ENCODE measurements at places on chromosomes 5 and 9. TPM values are rescaled to one million over a fixed set of nuclear protein-coding genes. Genes with fewer than 3 reads are reported as not detected.

DNA sequence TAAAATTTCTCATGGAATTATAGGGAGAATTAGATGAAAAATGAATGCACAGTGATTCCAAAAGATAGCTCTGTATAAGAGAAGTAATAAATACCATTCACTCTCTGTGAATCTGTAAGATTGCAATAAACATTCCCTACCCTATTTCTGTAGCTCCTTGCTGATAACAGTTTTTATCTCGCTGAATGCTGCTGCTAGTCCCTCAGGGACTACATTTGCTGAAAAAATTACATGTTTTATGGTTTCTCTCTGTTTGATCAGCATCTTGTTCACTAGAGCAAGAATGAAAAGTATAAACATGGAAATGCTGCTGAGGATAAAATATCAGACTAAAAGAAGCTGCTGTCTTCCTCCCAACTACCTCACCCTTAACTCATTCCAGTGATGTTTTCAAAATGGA lies 44.3 kb upstream of the TYRP1 start:
- H3K27me3 ChIP-seq, result no peaks in the 10 kb centered on the region
- H3K4me1 ChIP-seq, result no peaks in the 10 kb centered on the region
- H3K4me3 ChIP-seq, result no peak overlapping the region
- no peak for DNase-seq

DNA sequence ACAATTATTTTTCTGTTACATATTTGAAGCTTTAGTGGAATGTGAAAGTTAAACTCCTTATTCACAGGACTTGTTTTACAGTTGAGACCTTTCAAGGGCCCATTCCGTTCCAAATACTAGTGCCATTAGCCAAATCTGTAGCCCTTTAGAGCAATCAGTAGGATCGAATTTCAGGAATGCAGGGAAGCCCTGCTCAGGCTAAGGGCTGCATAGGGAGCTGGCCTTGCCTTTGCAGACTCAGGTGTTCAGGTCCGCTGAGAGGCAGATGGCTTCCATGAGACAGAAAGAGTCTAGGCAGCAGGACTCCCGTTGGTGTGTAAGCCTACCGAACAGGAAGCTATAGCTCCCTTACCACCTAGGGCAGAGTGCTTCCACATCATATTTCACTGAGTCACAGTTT lies 150.1 kb upstream of the SLC27A6 start:
- no peak for DNase-seq
- no peaks in the 10 kb centered on the region for H3K4me1 ChIP-seq
- no peak overlapping the region for H3K27ac ChIP-seq
- no peak overlapping the region for H3K4me3 ChIP-seq
- H3K36me3 ChIP-seq, result no peaks in the 10 kb centered on the region
- no peaks in the 10 kb centered on the region for H3K27me3 ChIP-seq

DNA sequence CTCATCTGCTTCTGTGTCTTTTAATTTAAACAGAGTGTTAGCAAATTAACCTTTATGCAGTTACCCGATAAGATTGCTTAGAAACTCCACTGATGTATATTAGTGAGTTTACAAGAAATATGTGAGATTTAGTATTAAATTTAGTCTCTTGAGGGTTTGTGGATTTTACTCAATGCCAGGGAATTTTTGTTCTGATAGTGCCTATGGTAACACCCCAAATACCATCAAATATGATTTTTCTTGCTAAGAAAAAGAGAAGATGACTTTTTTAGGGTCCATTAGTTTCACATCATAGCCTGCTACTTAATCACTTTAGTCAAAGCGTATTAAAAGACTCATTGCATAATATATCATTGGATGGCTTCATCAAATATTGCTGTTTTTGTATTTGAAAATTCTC lies 224.9 kb downstream of the PCSK5 start:
- no peak for DNase-seq
- H3K27me3 ChIP-seq, result no peaks in the 10 kb centered on the region

IFNA13 gene
- total RNA-seq, result not detected

AMBP gene
- total RNA-seq, result not detected

DNA sequence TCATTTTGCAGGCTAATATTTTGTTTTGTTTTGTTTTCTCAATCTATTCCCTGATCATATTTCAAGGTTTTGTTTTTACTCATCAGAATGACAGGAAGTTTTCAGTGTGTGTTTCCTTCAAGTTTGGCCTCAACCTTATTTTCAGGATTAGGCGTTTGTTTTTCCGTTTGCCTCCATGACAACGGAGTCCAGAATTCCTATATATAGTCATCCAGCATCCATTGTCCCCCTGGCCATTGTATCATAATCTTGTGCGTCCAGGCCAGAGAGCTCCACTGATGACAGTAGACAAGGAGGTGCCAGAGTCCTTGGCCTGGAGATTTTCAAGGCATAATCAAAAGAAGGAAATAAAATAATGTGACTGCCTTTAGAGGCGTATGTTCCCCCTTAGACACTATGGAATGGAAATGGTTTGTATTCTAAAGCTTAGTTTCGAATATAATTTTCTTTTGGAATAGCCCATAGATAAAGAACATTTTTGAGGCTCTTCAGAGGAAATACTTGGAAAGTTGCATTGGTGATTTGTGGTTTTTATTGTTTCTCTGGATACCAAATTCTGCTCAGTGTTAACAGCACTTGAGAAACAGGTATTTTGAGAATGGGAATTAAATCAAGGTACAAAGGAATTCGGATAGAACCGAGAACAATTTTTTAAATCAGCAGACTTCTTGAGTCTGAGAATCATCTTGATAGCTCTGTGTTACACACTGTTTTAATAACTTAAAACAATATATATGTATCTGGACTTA lies 99.8 kb downstream of the ZNF462 start:
- no peak overlapping the region for H3K27ac ChIP-seq
- no peaks in the 10 kb centered on the region for H3K36me3 ChIP-seq
- no peak for DNase-seq
- no peaks in the 10 kb centered on the region for H3K4me1 ChIP-seq
- no peak overlapping the region for H3K4me3 ChIP-seq

FCN2 gene
- total RNA-seq, result not detected

GRCh38 chr5:152271420-152271819 lies 133.7 kb downstream of the NMUR2 start:
- H3K27me3 ChIP-seq, result no peaks in the 10 kb centered on the region
- no peak overlapping the region for H3K27ac ChIP-seq
- no peaks in the 10 kb centered on the region for H3K36me3 ChIP-seq
- H3K4me1 ChIP-seq, result no peaks in the 10 kb centered on the region

DNA sequence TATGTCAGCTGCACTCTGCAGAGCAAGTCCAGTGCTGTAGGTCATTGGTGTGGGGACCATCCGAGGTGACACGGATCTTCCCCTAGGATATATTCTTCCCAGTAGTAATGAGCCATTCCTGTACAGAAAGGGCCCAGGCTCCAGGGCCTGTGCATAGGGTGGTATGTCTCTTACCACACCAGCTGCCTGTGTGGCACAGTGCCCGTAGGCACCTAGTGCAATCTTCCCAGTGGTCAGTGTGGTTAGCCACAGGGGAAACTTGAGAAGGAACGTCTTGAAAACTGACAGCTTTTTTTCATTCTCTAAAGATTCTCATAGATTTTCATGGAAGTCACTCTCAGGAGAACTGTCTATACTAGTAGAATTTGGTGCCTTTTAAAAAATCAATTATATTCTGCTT lies 39.8 kb downstream of the CYSTM1 start:
- no peaks in the 10 kb centered on the region for H3K27me3 ChIP-seq
- no peaks in the 10 kb centered on the region for H3K36me3 ChIP-seq
- DNase-seq, result no peak
- no peak overlapping the region for H3K4me3 ChIP-seq
- no peaks in the 10 kb centered on the region for H3K4me1 ChIP-seq

ECM2 gene
- total RNA-seq, result not detected

DNA sequence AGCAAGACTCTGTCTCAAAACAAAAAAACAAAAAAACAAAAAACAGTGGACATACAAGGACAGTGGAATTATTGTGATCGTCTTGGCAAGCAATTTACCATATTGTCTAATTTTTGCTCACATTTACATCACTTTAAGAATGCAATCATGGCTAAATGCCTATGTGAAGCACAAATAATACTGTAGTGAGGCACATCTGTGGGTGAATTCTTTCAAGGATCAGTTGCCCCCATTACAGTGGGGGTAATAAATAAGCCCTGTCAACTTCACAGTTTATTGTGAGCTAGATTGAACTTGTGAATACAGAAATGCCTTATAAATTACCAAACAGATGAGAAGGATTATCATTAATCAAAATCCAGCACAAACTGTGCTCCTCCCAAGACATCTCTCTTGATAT lies 150.2 kb upstream of the PAPPA start:
- H3K27ac ChIP-seq, result no peak overlapping the region
- no peaks in the 10 kb centered on the region for H3K36me3 ChIP-seq
- H3K27me3 ChIP-seq, result no peaks in the 10 kb centered on the region
- no peak overlapping the region for H3K4me3 ChIP-seq

GRCh38 chr5:172648013-172648381 lies 6.9 kb downstream of the NEURL1B start:
- no peak overlapping the region for H3K27ac ChIP-seq
- H3K27me3 ChIP-seq, result peaks cover 3% of the 10 kb centered on the region
- H3K36me3 ChIP-seq, result no peaks in the 10 kb centered on the region
- no peak overlapping the region for H3K4me3 ChIP-seq
- no peaks in the 10 kb centered on the region for H3K4me1 ChIP-seq

DNA sequence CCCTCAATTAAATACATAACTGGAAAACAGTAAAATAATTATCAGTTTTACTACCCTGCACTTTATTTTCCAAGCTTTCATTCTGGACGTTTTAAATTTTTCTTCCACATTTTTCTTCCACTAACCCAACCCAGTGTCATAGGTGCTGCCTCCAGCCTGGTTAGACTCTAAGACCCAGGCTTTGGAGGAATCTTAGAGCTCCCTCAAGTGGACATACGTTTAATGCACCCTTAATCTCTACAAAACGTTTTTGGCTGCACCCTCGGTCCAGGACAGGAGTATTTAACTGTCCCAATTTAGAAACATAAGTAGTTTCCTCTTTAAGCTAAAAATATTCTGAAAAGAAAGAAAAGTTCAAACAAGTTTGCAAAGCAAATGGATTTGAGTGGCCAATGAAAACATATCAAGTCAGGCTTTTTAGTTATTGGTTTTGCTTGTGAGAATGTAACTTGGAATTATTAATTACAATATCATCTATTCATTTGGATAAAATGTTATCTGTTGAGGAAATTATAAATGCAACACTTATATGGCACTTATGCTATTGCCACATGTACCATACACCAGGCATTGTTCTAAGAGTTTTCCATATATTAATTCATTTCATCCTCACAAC lies 38.9 kb downstream of the CDH6 start:
- no peak for DNase-seq
- no peaks in the 10 kb centered on the region for H3K4me1 ChIP-seq
- no peak overlapping the region for H3K4me3 ChIP-seq
- no peaks in the 10 kb centered on the region for H3K27me3 ChIP-seq
- H3K36me3 ChIP-seq, result no peaks in the 10 kb centered on the region
- no peak overlapping the region for H3K27ac ChIP-seq

PDE6A gene
- total RNA-seq, result not detected

INSL6 gene
- not detected for total RNA-seq
